ENCODE measurements at places on chromosomes 2 and 18. TPM values are rescaled to one million over a fixed set of nuclear protein-coding genes. Genes with fewer than 3 reads are reported as not detected.

The TANC1 gene
- total RNA-seq: 45.0 TPM

GRCh38 chr2:53991948-53992347 lies 21.2 kb upstream of the PSME4 start:
- no peaks in the 10 kb centered on the region for H3K36me3 ChIP-seq
- no peak overlapping the region for H3K4me3 ChIP-seq
- no peak for DNase-seq
- no peak overlapping the region for H3K27ac ChIP-seq
- no peaks in the 10 kb centered on the region for H3K27me3 ChIP-seq

DNA sequence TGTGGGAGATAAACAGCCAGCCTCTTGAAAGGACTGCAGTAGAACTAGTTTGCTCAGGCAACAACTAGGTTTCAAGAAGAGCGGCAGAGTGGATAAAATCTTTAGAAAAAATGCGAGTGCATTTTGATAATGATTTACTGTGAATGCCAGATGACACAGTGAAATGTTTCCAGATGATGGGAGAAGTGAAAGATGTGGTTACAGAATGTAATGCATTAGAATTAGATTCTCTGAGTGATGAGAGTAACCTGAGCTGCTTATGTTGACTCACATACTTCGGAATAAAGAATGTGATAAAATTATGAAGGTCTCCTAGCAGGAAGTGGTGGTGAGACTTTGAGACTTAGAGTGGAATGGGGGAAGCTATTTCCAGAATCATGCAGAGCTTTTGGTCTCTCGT lies 184.3 kb downstream of the GULP1 start:
- peaks cover 5% of the 10 kb centered on the region for H3K4me1 ChIP-seq
- DNase-seq: peak; percentile 86
- no peaks in the 10 kb centered on the region for H3K27me3 ChIP-seq
- peak overlapping the region; percentile 42 for H3K27ac ChIP-seq
- no peaks in the 10 kb centered on the region for H3K36me3 ChIP-seq
- no peak overlapping the region for H3K4me3 ChIP-seq

DNA sequence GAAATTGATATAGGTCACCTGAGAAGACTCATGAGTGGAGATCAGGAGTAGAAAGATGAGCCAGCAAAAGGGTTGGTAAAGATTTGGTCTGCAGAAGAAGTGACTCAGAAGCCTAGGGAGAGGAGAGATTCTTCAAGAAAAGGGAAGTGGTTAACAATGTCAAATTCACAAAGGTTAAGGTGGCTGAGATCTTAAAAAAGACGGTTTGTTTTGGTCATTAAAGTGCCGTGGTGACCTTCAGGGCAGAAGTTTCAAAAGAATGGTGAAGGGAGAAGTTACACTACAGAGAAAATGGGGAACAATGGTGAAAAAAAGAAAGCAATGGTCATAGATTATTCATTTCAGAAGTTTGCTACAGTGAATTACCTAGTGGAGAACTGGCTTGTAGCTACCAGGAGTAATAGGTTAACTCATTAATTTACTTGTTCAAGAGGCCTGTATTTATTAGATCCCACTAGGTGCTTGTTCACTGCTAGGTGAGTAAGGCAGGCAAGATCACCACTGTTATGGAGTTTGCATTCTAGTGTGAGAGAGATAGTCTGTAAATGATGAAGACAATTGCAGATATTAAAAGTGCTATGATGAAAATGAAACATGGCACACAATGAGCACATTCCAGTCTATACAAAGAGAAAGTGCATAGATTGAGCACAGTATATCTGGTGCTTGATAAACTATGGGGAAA lies 43.0 kb downstream of the FBXO48 start:
- H3K27ac ChIP-seq: no peak overlapping the region
- no peaks in the 10 kb centered on the region for H3K4me1 ChIP-seq
- H3K4me3 ChIP-seq: no peak overlapping the region
- peaks cover 8% of the 10 kb centered on the region for H3K27me3 ChIP-seq
- DNase-seq: no peak
- no peaks in the 10 kb centered on the region for H3K36me3 ChIP-seq

GRCh38 chr2:110888411-110888810 lies 156.0 kb downstream of the ACOXL start:
- H3K36me3 ChIP-seq: no peaks in the 10 kb centered on the region
- H3K27ac ChIP-seq: no peak overlapping the region
- H3K4me1 ChIP-seq: no peaks in the 10 kb centered on the region
- H3K27me3 ChIP-seq: no peaks in the 10 kb centered on the region
- DNase-seq: no peak

DNA sequence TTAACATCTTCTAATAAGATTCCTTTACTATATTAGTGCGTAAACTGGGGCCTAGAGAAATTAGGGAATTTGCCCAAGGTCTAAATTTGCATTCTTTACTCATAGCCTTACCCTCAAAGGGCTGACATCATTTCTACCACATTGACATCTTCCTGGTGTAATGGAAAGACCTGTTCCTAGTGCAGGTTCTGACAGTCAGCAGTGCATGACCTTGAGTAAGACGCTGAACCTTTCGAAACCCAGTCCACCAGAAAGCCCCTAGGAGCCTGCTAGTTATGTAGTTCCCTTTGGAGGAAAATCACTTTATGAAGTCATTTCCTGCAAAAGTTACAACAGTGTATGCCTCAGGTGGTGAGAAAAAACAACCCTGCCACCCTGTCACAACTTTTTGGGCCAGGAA lies 388.3 kb downstream of the TNS1 start:
- H3K27ac ChIP-seq: no peak overlapping the region
- H3K27me3 ChIP-seq: peaks cover 2% of the 10 kb centered on the region
- no peak for DNase-seq
- H3K4me1 ChIP-seq: peaks cover 3% of the 10 kb centered on the region
- no peak overlapping the region for H3K4me3 ChIP-seq
- no peaks in the 10 kb centered on the region for H3K36me3 ChIP-seq
